SW 1271 (cell line): ENCODE measurements at places on chromosomes 1 and 21.

- no peak for DNase-seq
Measured at GRCh38 chr21:43937891-43938309, 72.9 kb downstream of the AGPAT3 start.

- DNase-seq, result no peak
Measured at GRCh38 chr1:81551946-81552345, 248.8 kb upstream of the ADGRL2 start.

- no peak for DNase-seq
Measured at GRCh38 chr1:59541891-59542290, 245.0 kb downstream of the FGGY start.

- no peak for DNase-seq
Measured at GRCh38 chr1:233439721-233440120, 112.2 kb downstream of the MAP3K21 start.

GRCh38 chr1:34292472-34292871 is 115.8 kb downstream of the C1orf94 start:
- no peak for DNase-seq

DNA sequence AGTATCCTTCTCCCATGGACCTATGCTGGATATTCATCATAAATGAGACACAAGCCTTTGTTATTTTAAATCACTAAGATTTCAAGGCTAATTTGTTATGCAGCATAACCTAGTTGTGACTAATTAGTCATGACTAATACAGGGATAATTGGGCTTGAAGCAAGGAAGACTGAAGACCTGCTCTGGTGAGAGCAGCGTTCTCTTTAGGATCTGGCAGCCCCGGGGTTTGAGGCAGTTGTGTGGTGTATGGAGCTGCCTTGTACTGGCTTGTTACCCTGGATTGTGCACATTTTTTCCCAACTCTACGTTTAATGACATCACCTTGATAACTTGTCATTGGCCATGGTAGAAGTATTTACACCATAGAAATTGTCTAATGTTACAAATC is 25.7 kb upstream of the SPAG17 start:
- no peak for DNase-seq

GRCh38 chr21:41254090-41254700 is 62.4 kb upstream of the FAM3B start:
- no peak for DNase-seq

- no peak for DNase-seq
Measured at GRCh38 chr1:183477986-183478781, 5.9 kb downstream of the SMG7 start.

- DNase-seq, result no peak
Measured at GRCh38 chr1:173884701-173885100, 16.5 kb downstream of the ZBTB37 start.

DNA sequence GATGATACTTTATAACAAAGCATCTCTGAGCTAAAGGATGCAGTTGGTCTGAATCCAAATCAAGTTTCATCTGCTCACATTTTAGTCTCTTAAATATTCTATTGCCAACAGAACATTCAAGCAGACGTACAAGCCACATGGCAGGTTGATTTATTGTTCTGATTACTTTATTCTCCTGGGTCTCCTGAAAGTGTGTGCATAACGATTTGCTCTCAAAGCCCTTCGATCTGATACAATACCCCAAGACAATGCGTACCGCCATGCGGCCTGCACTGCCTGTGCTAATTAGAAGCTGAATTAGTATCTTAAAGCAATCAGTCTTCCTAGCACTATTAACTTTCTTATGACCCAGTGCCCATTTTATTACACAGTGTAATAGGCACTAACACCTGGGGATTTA is 56.9 kb downstream of the FHAD1 start:
- no peak for DNase-seq

DNA sequence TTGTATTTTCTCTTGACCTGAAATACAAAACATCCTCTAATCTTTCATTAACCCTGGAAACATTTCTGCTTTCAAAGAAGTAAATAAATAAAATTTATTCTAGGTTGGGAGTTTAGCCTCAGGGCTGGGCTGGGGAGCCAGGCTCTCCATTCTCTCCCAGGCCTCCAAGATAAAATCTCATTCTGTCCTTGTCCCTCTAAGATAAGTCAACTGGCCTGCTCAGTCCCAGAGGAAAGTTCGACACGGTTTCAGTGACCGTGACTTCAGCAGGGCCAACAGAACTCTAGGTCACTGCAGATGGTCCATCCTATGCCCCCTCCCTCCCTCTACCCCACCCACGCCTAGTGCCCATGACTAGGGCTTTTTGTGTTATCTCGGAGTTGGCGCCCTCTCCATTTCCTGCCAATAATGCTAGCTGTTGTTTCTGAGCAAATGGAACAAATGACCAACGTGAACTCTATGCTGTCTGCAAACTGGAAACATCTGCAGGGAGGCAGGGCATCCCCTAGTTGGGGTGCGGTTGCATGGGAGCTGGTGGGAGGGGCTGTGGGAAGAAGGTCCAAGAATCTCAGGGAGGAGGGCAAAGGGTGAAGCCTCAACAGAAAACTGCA is 10.1 kb upstream of the ADORA3 start:
- DNase-seq, result no peak

GRCh38 chr21:35026153-35026500 is 23.0 kb downstream of the RUNX1 start:
- no peak for DNase-seq

DNA sequence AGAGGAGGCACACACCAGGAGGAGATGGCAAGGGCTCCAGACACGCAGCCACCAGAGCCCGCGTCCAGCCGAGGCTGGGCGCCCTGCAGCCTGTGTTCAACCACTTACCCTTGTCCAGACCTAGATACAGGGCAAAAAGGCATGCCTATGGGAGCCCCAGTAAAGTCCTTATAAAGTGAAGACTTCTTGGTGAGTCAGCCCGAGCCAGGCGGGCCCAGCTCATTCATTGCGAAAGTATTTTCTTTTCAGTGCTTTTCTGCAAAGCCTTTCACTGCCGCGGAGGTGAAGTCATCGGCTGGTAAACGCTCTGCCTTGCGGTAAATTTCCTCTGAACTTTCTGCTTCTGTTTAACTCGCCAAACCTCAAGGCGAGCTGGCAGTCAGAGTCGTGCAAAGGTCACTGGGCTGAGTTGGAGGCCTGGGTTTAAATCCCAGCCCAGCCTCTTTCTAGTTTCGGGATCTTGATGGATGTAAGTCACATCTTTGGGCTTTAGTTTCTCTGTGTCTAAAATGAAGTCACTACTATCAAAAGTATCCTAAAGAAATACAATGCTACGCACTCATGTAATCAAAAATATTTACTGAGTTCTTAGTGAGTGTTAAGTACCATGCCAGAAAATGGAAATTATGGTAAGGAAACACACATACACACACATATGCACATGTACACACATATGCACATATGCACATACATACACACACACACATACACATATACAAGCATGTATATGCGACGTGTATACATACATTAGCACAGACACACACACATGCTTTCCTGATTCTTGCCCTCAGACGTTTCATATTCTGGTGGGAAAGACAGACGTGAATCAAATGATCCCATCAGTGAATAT is 54.7 kb upstream of the IFFO2 start:
- DNase-seq, result peak; percentile 87

- DNase-seq, result no peak
Measured at GRCh38 chr1:173267453-173267945, 60.4 kb upstream of the TNFSF4 start.

- DNase-seq, result no peak
Measured at GRCh38 chr1:43705982-43706597, 1.2 kb upstream of the ST3GAL3 start.

DNA sequence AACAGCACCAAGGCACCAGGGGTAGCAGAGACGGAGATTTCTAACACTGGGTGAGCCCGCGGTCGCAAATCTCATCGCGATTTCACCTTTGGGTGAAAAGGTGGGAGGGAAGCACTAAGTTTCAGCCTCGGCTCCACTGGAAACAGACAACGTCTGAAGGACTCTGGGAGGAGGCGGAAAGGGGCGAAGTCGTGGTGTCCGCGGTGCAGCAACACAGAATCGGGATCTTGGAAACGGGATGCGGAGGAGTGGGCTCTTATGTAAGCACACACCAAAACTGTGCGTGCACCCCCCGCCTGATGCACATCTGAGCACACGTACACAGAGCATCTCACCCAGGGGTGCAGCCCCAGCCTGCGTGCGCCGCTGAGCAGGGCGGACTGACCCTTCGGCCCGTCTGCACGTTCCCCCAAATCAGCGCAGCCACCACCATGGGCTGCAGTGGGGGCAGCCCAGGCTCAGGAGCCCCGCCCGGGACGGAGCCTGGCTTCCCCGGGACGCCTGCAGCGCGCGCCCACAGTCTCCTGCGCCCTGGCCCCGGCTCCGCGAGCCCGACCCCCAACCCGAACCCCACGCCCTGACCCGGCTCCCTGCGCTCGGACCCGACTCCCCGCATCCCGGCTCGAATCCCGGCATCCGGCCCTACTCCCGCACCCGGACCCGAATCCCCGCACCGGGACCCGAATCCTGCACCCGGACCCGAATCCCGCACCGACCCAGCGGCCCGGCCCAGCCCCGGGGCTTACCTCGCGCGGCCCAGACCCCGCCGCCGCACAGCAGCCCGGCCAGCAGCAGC is 670 bp downstream of the CLSTN1 start:
- no peak for DNase-seq

- DNase-seq, result no peak
Measured at GRCh38 chr1:33609739-33610138, 137.3 kb downstream of the ZSCAN20 start.

DNA sequence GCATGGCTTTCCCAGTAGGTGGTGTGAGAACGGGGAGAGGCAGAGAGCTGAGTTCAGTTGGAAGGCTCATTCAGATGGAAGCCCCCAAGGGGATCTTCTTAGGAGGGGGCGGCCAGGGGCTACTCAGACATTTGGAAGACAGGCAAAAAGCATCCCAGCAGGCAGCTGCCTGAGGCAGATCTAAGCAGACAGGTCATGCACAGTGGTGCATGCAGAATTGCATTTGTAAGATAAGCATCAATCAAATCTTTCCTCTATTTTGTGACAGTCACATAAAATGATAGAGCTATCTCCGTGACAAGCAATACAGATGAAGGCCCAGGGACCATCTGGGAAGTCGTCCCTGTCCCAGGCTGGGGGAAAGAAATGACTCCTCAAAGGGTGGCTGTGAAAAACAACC is 3.8 kb downstream of the RAB3B start:
- no peak for DNase-seq

DNA sequence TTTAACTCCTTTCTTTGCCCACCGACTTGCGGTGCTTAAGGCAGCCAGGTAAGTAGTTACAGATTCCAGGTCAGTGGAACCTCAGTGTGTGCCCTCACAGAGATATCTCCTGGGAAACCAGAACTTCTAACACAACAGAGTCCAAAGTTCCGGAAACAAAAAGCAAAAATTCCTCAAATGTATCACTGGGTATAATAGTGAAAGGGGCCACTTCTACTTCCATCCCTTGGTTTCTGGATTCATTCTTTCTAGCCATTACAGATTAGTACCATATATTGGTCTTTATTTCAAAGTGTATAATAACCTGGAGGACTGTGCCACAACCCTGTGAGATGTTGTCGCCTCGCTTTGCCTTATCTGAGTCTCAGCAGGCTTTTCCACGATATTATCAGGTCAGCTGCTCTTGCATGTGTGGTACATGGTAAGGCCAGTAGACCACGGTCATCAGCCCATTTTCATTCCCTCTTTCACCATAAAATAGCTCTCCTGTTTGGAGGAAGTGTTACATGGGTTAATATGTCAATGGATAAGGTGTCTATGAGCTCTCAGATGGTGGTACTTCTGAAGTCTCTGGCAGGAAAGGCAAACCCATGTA is 14.9 kb upstream of the VASH2 start:
- DNase-seq, result no peak

- no peak for DNase-seq
Measured at GRCh38 chr1:235802573-235803346, 63.9 kb downstream of the LYST start.

- DNase-seq, result no peak
Measured at GRCh38 chr1:189686288-189686687, 791.4 kb downstream of the BRINP3 start.

- no peak for DNase-seq
Measured at GRCh38 chr1:31410871-31411270, 2.1 kb upstream of the SERINC2 start.

DNA sequence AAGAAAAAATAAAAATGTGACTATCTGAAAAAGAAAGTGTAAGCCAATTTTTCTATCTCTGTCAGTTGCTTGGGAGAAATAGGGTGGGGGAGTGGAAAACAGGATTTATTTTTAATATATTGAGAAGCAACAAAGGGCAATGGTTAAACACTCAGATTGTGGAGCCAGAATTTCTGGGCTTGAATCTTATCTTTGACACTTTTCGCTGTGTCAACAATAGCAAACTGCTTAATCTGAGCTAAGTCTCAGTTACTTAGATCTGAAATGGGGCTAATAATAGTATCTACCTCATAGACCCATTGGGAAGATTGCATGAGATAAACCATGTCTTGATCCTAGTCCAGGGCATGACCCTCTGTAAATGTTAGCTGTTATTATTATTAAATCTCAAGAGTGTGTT is 468.1 kb downstream of the ADGRL2 start:
- DNase-seq, result no peak

DNA sequence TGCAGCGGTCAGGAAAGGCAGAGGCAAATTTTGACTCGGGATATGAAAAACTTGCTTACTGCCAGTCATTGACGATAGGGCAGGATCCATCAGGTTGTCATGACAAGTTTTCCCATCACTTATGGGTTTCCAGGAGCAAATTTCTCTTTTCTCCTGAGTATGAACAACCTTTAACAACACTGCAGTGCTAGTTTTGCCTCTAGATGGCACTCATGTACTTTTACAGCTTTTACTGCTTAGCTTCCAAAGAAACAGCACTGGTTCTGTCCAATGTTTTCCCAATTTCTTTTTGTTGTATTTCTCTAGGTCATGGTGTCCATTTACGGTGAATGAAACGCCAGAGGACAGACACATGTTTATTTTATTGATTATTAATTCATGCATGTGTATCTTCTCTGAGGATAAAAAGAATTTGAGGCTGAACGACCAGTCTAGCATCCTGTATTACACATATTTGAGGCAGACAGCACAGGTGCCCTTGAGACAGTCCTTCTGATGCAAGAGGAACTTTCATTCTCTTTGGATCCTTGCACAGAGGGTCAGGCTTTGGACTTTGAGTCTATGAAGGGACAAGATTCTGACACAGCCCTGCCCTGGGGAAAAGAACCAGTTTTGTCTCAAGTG is 112.3 kb upstream of the TRABD2B start:
- DNase-seq, result peak; percentile 38

DNA sequence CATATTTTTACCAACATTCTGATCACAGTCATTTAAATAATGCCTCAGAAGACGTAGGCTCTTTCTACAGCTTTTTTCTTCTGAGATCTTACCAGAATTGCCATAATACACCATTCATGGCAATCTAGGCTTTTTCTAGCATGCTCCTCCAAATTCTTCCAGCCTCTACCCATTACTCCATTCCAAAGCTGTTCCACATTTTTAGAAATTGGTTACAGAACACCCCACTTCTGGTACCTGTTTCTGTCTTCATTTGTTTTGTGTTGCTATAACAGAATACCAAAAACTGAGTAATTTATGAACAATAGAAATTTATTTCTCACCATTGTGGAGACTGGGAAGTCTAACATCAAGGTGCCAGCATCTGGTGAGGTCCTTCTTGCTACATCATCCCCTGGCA is 385.4 kb downstream of the BRINP2 start:
- DNase-seq, result no peak
